ENCODE measurements at places on chromosomes 6 and 20.

- no peak for DNase-seq
These were observed 18.5 kb downstream of the POM121L2 start for GRCh38 chr6:27293436-27294098.

GRCh38 chr20:37244572-37244957 lies 17.0 kb downstream of the GHRH start:
- no peak for DNase-seq

DNA sequence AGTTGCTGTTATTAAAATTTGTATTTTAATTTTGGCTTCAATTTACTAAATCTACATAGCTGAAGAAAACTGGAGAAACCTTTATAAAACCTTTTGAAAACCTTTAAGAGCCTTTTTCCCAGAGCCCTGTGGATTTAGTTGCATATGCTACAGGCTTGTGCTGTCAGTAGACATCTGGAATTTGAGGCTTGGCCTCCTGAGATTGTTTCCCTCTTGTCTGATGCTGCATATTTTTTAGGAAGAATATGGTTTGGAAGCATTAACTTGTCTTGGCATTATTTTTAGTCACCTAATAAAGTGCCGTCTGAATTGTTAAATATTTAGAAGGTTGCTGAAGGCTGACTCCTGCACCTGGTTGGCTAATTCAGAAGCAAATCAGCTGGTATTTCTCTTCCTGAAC lies 369.4 kb downstream of the UTRN start:
- DNase-seq, result no peak

GRCh38 chr6:154738551-154738961 lies 5.3 kb downstream of the SCAF8 start:
- DNase-seq, result no peak

- no peak for DNase-seq
These were observed 9.3 kb downstream of the SLC9A8 start for GRCh38 chr20:49821870-49822331.

DNA sequence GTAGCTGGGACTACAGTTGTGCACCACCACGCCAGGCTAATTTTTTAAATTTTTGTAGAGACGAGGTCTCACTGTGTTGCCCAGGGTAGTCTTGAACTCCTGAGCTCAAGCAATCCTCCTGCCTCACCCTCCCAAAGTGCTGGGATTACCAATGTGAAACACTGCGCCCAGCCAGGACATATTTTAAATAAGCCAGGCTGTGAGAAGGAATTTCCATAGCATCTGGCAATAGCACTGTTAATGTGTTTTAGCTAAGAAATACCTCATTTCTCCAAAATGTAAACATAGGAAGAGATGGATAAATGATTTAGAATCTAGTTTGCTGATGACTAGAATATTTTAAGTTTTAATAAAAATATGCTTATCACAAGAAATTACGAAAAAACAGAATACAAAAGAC lies 27.0 kb upstream of the SLA2 start:
- no peak for DNase-seq

GRCh38 chr6:150453357-150453756 lies 84.5 kb downstream of the IYD start:
- DNase-seq, result no peak

DNA sequence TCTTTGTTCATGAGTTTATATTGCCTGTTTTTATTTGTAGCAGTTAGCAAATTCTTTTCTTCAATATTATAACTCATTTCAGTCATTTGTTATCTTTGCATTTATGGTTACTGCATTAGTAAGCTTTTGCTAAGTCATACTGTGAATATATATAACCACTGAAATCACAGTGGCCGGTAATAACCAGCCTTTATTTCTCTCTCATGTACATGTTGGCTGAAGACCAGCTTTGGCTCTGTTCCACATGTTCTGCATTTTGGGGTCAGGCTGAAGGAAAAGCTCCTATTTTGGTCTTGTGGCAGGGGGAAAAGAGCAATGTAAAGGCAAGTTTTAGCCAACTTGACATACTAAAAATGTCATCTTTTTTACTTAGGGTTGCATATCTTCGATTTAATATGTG lies 276.3 kb downstream of the BCKDHB start:
- DNase-seq, result no peak

- peak; percentile 67 for DNase-seq
These were observed 218.5 kb downstream of the LY86 start for GRCh38 chr6:6806844-6807518.

DNA sequence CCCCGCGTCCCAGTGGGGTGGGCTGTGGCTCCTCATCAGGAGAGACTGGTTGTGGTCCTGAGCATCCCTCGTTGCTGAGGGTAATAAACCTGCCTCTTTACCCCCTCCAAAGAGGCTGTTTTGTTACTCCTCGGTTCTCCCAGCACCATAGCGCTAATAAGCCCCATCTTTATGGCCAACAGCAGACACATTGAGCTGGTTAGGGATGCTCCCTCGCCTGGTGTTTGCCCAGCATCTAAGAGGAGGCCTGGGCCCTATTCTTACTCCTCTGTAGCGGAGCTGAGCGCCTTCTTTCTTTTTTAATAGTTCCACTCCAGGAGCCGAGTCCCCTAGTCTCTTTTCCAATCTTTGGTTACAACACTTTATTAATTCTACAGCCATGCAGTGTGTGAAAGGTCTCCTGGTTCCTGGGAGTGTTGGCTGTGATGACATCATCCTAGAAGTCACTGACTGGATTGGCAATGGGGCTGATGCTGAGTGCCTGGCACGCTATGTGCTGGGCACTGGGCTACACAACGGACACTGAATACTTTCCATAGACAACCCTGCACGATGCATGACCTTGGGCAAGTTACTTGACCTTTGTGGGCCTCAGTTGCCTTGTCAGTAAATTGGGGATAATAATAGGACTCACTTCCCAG lies 50.6 kb upstream of the CCDC167 start:
- no peak for DNase-seq

DNA sequence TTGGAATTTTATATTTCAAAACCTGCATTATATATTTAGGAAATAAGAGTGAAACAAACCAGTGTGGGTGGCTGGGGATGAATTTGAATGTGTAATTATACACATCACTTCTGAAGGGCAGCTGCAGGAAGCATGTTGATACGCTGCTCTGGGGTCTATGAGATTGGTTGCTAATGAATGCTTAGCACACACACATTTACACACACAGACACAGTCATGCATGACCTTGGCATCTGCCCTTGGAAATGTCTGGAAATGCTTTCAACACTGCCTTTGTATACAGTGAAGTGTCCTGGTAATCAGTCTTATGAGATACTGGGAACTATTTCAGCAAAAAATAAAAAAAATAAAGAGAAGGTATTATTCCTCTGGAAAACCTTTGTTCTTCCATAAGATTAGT lies 83.4 kb downstream of the ELOVL4 start:
- DNase-seq, result no peak

- DNase-seq, result no peak
These were observed 568.4 kb upstream of the MAP3K7 start for GRCh38 chr6:91155129-91155785.

GRCh38 chr20:52001999-52002666 lies 189.4 kb downstream of the ZFP64 start:
- no peak for DNase-seq

GRCh38 chr6:21885111-21885510 lies 291.6 kb downstream of the SOX4 start:
- DNase-seq, result no peak

DNA sequence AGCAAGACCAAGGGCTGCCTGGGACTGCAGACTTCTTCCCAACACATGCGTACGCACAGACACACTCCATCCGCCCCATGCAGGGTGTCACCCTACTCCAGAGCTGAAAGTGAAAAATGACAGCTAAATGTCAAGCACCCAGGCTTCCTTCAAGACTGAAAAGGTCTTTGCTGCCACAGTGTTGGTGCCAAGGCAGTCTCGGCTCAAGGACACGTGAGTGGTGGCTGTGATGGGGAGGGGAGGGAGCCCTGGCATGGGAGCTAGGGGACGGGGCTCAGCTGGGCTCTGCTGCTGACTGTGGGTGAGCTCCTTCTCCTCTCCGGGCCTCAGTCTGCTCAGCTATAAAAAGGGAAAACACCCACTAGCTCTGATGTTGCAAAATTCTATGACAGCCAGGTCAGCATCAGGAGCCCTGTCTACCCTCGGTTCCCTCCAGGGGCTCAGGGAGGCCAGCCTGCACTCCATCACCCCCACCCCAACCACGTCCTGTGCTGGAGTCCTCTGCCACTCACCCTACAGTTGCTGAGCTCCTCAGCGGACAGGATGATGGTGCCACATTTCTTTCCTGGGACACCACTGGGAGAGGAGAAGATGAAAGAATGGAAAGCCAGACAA lies 47.6 kb downstream of the CPNE5 start:
- no peak for DNase-seq

DNA sequence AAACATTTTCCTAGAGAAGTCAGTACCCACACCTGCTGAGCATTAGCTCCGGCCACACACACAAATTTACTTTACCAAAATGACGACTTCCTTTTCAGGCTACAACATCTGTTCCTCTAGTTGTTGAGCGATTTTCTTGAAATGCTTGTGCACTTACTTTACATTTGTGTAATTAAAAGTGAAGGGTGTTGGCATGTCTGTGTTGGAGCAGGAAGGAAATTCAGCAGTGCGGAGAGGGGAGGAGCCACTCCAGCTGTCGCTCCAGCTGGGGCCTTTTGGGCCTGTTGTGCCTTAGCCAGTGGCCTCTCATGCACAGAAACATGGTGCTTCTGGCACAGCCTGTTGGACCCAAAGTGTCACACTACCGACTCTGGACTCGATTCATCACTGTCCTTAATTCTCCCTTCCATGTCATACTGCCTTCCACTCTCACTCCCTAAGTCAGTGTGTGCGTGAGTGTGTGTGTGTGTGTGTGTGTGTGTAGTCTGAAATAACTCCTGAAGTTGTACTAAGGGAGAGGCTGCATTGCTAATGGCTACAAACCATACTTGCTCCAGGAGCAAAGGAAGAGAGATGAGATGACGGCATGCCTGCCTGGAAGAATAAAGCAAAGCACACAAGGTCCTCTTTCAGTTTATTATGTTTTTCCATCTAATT lies 191.8 kb upstream of the ARG1 start:
- DNase-seq, result no peak

GRCh38 chr6:80503660-80504059 lies 397.2 kb downstream of the BCKDHB start:
- no peak for DNase-seq

- DNase-seq, result no peak
These were observed 66.2 kb downstream of the ARMC2 start for GRCh38 chr6:108914235-108915022.

- DNase-seq, result no peak
These were observed 200.3 kb downstream of the RNGTT start for GRCh38 chr6:88763160-88763559.

DNA sequence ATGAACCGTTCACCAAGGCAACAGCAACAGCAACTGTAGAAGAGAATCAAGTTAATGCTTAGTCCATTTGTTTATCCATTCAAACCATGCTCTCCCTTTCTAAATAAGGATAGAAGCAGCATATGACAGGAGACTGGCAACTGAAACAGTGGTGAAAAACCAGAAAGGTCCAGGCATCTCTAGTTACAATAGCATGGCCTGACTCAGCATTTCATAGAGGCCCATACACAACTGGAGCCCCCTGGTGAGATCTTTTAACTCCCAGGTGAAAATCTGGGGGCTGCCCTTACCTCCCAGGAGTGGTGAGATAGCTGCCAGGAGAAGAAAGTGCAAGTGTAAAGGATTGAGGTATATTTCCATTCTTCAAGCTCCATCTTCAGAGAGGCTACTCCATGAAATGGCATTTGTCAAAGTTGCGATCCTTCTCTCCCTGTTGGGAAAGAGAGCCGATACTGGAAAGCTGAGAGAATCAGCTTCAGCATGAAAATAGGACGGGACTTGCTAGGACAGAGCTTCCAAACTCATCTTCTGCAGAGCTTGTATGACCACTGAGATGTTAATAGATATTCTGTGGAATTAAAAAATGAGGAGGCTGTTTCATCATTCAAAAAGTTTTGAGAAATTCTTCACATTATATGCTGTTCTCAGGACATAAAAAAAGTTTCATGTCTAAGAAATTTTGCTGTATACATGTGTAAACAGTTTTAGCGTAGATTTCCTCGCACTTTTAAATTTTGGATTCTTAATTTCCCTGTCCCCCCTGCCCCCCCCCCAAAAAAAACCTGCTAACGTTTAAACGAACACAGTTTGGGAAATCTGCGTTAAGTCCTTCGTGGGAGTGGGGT lies 10.9 kb upstream of the SLC2A12 start:
- no peak for DNase-seq

GRCh38 chr20:31430568-31431115 lies 9.8 kb upstream of the DEFB123 start:
- DNase-seq, result no peak

DNA sequence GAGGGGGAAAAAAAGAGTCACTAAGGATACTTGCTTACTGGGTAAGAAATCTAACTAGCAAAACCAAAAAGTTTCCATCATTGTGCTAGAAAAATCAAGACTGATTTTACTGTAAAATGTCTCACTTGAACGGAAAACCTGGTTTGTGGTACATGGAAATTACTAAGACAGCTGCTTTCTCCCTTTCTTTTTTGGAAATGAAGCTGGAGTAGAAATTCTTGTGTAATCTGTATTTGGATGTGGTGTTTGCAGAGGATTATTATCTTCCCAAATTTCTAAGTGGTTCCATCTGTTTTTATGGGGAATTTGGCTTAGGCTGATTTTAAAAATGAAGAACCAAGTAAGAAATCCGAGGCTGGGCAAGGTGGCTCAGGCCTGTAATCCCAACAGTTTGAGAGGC lies 20.4 kb downstream of the EPB41L2 start:
- no peak for DNase-seq

DNA sequence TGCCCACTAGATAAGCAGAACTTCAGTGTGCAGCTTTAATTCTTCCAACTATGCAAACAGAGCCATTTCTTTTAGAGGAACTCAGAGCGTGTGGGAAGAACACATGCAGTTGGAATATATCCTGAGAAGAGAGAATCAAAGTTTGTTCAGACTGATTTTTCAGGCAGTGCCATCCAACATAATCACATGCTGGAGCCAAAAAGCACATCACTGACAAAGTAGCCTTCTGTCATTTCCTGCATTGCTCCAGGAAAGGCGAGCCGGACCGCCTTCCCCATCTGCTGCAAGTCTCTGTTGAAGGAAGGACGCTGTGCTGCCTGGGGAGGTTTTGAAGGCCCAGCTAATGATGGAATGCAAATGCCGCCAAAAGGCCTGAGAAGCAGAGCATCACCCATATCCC lies 98.4 kb downstream of the DOK5 start:
- DNase-seq, result no peak

DNA sequence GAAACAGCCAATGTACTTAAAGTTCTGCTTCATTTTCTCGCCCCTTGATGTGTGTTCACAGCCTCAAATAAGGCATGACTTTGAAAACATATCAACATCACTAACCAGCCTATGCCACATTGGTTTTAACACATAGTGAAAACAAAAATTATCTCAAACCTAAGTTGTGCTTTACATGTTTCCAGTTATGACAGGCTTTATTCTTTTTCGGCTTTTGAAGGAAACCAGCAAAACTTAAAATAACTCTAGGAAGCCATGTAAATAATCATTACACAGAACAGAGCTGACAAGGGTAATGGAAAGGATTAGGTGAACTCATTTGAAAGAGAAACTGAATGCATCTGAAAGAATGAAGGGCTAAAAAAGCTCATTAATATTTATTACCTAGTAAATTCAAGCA lies 42.1 kb downstream of the BMP5 start:
- no peak for DNase-seq
